ENCODE measurements at places on chromosomes 3 and 15. TPM values are rescaled to one million over a fixed set of nuclear protein-coding genes. Genes with fewer than 3 reads are reported as not detected.

The ADAMTSL3 gene
- not detected for total RNA-seq

The PLSCR2 gene
- not detected for total RNA-seq

The CPNE9 gene
- total RNA-seq, result not detected

The P2RY13 gene
- not detected for total RNA-seq

The CFAP161 gene
- total RNA-seq, result not detected

The ATP8B4 gene
- 2.8 TPM for total RNA-seq

The BFSP2 gene
- total RNA-seq, result not detected

The SLC22A13 gene
- total RNA-seq, result 0.17 TPM

Data from NCI-H460 (cell line).